ENCODE measurements at places on chromosomes 3 and 15.

- DNase-seq, result no peak
These were observed 94.7 kb upstream of the RBMS3 start for GRCh38 chr3:29186131-29186599.

- no peak for DNase-seq
These were observed 228.2 kb downstream of the OPA1 start for GRCh38 chr3:193821151-193821668.

DNA sequence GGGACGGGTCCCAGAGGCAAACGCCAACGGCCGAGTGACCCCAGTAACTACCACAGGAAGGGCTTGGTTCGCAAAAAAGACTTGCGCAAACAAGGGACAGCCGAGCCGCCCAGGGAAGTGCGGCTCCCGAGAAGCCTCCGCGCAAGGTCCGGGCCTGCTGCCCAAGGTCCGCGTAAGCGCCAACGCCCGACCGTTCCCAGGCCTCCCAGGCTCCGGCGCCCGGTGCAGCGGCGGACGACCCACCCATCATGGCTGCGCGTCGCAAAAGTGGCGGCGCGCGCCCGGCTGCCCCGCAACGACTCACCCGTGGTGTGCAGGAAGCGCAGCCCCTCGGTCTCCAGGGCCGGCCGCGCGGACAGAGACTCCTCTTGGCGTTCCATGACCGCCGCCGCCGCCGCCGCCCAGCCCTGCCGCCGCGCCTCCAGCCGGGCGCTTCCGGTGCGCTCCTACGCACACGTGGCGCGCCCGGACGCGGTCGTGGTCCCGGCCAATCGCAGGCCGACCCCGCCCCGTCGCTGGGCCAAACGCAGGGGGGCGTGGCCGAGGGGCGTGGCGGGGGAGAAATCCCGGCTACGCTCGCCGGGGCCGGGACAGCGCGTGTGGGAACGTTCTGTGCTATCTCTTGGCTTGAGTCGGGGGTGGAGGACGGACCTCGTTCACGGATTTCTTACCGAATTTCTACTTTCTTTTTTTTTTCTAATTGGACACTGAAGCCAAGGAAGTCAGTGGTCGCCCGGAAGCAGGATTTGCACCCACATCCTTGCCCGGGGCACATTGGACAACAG lies at the start of gene SELENOS:
Gene SELENOS, minus strand, starts transcription at position 448 of the 785 bp plus-strand sequence. Its CDS starts 68 bp downstream, at position 380.
- peak; percentile 96 for DNase-seq

DNA sequence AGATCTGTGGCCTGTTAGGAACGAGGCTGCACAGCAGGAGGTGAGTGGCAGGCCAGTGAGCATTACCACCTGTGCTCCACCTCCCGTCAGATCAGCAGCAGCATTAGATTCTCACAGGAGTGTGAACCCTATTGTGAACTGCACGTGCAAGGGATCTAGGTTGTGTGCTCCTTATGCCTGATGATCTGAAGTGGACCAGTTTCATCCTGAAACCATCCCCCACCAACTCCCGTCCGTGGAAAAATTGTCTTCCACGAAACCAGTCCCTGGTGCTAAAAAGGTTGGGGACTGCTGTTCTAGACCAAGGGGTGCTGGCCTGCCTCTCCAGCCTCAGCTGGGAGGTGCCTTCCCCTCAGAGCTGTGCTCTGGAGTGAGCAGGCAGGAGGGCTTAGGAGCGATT lies 61.4 kb downstream of the RPLP1 start:
- DNase-seq, result no peak

DNA sequence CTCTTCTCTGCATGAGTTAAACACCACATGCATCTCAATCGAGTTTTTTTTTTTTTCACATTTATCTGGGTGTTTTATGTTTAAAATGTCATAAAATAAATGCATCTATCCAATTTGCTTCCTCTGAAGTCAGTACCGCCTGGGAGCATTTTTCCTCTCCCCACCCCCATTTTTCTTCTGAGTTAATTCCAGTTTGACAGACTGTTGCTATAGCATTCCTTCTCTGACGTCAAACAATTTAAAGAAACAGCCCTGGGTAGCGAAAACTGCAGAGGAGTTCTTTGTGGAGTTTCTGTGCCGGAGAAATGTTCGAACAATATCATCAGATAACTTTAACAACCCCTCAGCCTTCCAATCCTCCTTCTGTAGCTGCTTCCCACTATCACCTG lies 900 bp upstream of the GNB4 start:
- no peak for DNase-seq

DNA sequence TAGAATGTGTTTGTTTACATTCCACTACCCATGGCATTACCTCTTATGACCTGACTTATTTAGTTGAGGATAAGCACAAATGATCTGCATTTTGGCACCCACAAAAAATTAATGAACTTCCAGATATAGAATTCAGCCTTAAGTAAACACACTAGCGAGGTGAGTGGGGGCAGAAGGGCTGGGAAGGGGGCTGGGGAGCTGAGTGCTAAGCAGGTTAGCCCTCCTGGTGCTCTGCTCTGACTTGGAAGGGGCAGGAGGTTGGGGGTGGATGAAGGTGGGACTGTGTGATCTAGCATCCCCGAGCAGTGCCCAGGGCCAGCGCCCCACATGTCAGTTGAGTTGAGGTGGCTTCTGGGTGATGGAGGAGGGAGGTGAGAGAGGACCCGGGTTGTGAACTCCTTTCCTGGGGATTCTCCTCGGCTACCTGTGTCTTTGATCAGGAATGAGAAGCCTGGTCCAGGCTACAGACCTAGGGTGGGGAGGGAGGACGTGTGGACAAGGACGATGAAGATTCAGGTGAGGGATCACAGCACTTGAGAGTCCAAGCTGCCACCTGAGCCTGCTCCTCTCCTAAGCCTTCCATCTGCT lies 178.6 kb upstream of the SMAD3 start:
- no peak for DNase-seq

- no peak for DNase-seq
These were observed 48.1 kb downstream of the SETMAR start for GRCh38 chr3:4351164-4351855.

DNA sequence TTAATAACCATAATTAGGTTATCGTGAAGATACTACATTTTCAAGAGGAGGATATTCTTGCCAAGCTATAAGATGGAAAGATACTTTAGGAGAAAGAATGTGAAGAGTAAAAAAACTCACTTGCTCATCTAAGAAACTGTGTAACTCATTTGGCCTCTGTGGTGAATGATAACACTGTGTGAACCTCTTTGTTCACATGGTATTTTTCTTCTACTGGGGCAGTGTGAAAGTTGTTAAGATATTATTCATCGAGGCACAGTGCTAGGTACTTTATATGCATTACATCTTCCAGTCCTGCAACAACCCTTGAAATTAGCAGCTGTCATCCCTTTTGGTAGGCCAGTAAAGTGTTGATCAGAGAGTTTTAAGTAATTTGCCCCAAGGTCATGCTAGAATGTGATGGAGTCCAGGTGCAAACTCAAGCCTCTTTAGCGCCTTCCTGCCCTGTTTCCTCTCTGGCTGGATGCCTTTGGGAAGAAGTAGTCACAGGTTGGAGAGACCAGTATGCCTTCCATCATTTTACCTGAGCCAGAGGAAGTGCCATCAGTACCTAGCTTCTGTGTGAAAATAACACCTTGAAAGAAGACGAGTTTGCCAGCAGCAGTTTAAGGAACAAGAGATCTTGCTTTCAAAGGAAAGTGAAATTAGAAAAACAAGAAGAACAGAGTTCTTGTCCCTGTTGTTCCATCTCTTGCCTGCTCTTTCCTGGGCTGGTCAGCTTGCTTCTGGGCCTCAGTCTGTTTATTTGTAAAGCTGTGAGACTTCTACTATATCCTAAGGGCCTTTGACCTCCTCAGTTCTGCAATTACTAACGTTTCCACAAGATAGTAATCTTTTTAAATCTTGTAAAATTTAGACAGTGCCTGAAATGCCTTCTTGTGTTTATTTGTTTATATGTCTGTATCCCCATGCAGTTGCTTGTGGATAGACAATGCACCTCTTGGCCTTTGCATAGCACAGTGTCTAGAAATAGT lies 179.3 kb downstream of the FNDC3B start:
- no peak for DNase-seq

- DNase-seq, result no peak
These were observed 58.1 kb downstream of the CD200 start for GRCh38 chr3:112390783-112391641.

- no peak for DNase-seq
These were observed 6.5 kb upstream of the TM4SF19 start for GRCh38 chr3:196344663-196345062.

DNA sequence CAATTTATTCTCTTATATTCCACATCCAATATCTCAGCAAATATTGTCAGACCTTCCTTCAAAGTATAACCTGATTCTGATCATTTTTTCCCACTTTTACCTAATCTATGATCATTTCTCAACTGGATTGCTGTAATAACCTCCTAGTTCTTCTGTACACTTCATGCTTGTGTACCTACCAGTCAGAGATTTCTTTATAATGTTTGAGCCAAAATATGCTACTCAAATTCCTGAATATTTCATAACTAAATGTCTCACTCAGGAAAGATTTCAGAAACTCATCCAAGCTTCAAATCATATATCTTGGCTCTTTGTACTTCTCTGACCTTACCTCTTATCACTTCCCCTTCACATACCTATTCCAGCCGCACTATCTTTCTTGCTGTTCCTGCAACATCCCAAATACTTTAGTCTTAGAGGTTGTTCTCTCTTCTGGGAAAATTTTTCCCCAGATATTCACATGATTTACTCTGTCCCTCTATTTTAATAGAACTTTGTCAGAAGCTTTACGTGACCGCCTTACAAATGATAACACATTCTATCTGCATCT lies 20.0 kb downstream of the BCHE start:
- DNase-seq, result no peak

- DNase-seq, result no peak
These were observed 241.5 kb downstream of the IGSF11 start for GRCh38 chr3:118793176-118793575.

DNA sequence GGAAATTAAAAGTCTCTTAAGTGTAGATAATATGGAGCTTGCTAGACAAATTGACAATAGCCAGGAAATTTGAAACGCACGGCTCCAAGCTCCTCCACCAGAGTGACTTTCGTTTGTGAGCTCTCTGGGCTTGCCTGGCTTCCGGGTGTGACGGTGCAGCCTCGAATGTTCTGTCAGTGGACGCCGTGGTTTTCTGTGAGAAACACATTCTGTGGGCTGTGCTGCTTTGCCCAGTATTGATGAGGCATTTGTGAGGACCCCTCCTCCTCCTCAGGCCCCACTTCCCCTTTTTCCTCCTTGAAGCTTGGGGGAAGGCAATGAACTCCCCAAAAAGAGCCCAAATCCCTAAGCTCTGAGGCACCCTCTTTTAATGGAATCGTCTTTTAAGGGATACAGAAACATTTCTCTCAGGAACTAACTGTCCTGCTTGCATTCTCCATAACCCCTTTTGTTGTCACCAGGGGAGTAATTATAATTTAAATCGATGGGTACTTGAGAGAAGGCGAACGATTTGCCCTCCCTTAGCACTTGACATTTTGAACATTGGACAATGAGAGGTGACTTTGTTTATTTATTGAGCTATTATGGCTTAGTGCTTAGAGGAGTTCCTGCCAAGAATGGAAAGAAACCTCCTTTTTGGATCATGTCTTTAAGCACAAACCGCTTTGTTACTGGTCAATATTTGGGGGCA lies 40.8 kb downstream of the POLR2M start:
- peak; percentile 75 for DNase-seq

- DNase-seq, result no peak
These were observed 318.0 kb upstream of the LMCD1 start for GRCh38 chr3:8183627-8184026.

- no peak for DNase-seq
These were observed 861.8 kb downstream of the SQOR start for GRCh38 chr15:46496491-46497115.

DNA sequence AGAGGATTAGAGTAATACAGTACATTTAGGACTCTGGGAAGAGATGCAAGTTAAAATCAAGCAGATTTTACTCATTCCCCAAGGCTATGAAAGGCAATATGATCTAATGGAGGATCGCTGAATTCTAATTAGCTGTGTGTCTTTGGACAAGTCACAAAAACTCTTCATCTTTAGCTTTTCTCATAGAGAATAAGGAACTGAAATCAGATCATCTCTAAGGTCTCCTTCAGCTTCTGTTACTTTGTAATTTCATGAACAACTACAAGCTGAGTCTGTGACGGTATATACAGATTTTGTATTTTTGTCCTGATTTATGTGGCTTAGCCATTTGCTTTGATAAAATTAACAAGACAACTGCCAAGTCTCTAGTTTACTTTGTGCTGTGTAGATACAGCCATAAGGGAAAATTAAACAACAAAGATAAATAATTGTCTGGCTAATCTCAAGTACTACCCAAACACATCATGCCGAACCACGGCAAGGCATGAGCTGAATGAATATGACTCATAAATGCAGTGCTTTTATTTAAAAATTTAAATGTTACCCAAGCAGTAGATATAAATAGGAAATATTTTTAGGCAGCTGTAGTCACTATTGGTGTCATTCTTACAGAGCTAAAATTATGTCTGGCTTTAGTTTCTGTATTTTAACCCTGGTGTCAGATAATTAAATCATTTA lies 81.5 kb downstream of the GAP43 start:
- DNase-seq, result no peak

DNA sequence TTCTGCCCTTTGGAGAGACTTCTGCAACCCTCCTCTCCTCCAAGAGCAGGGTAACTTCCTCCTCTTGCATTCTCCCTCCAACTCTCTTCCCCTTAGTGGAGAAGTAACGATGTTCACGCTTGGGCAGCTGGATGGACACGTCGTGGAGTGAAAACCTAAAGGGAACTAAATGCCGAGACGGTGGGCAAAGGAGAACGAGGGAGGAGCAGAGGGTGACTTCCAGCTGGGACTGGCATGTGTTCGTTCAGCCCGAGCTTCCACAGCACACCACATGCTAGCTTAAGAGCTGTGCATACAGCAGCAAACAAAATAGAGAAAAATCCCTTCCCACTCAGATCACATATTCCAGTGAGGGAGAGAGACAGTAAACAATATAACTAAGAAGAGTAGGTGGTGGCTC lies 179.8 kb downstream of the SLCO3A1 start:
- DNase-seq, result no peak

GRCh38 chr3:21169948-21170347 lies 581.1 kb downstream of the ZNF385D start:
- DNase-seq, result no peak

- no peak for DNase-seq
These were observed 49.9 kb upstream of the RYK start for GRCh38 chr3:134300520-134300919.

- DNase-seq, result no peak
These were observed 266.7 kb downstream of the SLCO3A1 start for GRCh38 chr15:92120094-92120795.

- no peak for DNase-seq
These were observed 4.4 kb downstream of the ITIH3 start for GRCh38 chr3:52798978-52799476.

DNA sequence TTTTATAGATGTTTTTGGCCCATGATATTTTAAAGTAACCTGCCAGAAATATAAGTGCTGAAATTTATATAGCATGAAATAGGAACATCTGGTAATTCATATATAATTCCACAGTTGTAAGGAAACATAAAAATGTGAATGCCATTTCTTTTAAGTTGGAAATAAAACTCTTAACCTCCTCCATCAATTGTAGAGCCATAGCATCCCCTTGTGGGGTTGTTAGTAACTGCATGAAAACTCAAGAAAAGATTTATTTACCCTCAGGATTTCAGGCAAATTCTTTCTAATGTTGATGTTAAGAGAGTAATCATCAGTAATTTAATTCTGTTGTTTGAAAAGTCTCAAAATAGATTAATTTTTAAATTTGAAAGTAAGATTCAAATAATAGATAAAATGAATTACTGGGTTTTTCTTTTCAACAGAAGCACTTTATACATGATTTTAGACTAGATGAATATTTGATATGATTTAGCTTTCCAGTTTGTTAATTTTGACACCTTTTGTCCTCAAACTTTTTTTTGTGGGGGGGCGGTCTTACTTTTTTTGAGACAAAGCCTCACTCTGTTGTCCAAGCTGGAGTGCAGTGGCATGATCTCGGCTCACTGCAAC lies 74.7 kb downstream of the RASA2 start:
- peak; percentile 41 for DNase-seq

GRCh38 chr3:147409143-147410115 lies at the start of gene ZIC1:
Gene ZIC1, plus strand, starts transcription at chr3:147409365. Its CDS starts 748 bp downstream, at chr3:147410113.
- no peak for DNase-seq
